CD4-positive, alpha-beta T cell treated with Interleukin-2 at 100 ng/mL for 4 hours (primary cell): ENCODE measurements at places on chromosomes 13 and 19.

DNA sequence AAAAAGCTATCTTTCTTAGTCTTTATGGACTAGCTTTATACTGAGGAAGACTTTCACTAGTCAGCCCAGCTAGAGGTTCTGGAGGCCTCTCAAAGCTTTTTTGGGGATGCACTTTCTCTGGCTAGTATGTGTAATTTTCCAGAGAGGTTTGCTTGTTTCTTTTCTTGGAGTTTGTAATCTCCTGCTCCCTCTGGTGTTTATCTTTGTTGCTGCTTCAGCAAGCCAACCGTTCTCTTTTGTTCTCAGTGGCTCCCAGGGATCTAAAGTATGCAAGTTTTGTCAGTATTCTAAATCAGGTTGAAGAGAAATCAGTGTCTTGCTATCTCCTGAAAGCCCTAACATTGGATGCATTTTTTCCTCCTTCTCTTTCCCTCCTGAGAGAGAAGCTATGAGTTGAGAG is 121.1 kb upstream of the MYO16 start:
- peak; percentile 28 for DNase-seq

DNA sequence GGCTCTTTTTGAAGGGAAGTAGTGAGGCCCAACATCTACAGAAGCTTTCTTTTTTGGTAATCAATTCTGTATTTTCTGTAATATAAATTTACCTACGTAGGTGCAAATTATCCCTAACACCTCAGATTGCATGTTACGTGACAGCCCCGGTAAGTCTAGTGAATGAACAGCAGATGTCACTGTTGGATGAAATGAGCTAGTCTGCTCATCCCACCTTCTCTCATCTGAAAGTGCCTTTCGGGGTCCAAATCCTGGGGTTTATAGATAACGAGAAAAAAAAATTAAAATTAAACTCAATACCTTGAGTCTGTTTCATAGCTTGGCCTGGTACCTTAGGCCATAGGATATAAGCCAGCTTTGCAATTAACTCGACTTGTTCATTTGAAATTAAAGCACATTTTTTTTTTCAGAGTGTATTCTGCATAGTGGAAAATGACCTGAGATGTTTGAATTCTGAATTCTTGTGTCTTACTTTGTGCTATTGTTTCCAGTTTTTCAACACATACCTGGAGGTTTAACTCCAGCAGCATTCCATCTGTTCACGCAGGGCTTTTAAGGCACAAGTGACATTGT is 548.2 kb downstream of the GPC5 start:
- DNase-seq, result no peak

- DNase-seq, result no peak
Observed at GRCh38 chr13:25478186-25478585, 106.4 kb downstream of the ATP8A2 start.

DNA sequence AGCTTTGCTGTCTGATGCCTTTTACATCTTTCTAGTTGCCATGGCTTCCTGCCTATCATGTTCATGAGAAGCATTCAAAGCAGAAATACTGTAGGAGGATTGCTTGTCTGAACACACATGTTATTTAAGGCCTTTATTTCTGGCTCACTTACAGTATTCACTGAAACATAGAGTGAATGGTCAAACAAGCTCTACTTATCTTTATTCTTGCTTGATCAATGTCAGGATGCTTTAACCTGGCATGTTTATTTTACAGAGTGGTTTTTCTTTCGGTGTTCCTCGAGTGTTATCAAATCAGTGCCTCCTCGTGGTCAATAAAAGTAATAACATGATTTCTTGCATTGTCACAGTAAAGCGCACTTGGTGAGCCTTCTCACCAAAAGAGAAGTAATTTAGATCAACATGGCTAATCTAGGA is 73.5 kb upstream of the PCDH17 start:
- no peak for DNase-seq

- no peak for DNase-seq
Observed at GRCh38 chr13:111640006-111640405, 319.6 kb downstream of the TEX29 start.

- no peak for DNase-seq
Observed at GRCh38 chr13:77168237-77168636, 141.3 kb upstream of the FBXL3 start.

DNA sequence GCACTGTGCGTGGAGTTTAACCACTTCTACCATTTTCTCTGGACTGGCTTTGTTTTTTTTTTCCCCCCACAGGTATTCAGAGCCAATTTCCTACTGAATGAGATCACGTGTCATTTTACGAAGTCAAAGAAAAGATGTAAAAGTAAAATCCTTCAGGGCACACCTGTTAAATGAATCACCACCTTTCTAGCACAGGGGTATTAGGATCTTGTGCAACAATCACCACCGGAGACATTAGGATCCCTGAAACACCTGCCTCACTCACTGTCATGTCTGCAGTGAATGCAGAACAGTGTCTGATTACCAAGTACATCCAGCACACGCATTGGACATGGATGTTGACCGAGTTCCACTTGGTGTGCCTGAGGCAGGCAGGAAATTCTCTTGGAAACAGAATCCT is 17.2 kb downstream of the BRD4 start:
- no peak for DNase-seq

DNA sequence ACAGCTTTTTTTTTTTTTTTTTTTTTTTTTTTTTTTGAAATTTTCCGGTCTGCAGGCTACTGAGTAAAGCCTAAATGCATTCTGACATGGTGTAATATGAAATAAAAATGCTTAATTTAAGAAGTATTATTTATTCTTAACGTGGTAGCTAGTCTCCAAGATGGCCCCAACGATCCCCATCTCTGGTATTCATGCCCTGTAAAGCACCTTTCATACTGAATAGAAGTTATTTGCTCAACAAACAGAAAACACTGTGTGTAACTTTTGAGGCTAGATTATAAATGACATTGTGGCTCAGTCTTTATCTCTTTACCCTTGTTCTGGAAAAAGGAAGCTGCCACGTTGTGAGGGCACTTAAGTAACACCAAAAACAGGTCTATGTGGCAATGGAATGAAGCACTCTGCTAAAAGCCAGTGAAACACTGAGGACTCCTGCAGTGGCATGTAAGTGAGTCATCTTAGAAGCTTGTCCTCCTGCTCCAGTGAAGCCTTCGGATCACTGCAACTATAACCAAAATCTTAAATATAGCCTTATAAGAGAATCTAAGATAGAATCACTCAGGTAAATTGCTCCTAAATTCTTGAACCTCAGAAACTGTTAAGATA is 128.7 kb downstream of the UGGT2 start:
- DNase-seq, result no peak
